Panc1 (cell line): ENCODE measurements at places on chromosomes 16 and 17.

GRCh38 chr17:75352079-75352569, 53.4 kb downstream of the GRB2 start:
- no peak for DNase-seq

DNA sequence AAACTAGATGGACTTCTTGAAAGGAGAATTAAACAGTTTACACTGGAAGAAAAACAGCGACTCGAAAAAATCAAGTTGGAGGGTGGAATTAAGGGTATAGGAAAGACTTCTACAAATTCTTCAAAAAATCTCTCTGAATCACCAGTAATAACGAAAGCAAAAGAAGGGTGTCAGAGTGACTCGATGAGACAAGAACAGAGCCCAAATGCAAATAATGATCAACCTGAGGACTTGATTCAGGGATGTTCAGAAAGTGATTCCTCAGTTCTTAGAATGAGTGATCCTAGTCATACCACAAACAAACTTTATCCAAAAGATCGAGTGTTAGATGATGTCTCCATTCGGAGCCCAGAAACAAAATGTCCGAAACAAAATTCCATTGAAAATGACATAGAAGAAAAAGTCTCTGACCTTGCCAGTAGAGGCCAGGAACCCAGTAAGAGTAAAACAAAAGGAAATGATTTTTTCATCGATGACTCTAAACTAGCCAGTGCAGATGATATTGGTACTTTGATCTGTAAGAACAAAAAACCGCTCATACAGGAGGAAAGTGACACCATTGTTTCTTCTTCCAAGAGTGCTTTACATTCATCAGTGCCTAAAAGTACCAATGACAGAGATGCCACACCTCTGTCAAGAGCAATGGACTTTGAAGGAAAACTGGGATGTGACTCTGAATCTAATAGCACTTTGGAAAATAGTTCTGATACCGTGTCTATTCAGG, 85.0 kb downstream of the C17orf58 start:
- no peak for DNase-seq

DNA sequence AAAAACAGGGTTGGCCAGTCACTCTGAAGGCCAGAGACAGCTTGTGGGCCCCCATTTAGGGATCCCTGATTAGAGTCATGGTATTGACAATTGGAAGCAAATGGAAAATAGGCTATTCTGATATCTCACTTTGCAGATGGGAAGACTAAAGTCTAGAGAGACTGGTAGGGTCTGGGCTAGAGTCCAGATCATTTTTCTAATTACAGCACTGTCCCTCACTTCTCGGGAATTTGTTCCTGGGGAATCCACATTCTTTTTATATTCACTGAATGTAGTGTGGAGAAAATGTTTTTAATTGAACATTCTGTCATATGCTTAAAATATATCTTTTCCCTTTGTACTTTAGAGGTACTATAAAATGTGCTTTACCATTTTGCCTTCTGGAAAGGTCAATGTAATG, 1.1 kb downstream of the KATNIP start:
- no peak for DNase-seq

DNA sequence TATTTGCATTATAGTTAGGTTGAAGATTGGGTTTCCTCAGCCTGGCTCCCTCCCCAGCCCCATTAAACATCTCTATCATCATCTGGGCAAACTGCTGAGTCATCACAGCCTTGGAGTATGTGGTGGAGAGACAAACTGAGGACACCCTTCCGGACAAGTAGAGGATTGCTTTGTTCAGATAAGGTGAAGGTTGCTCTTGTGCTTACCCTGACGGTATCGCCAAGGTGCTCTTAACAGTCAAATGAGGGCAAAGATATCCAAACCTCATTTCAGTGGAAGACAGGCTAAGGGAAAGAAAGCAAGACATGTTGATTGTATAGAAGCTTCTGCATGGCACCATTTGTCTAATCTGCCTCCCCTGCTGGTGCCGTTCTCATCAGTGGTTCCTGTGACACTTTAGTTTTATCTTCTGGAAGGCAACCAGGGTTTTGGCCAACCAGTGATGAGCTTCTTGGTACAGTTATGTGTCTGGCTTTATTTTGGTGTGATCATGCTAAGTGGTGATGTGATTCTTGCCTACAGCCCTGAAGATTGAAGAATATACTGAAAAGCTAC, 56.9 kb upstream of the LGALS9 start:
- DNase-seq: no peak

GRCh38 chr17:67629971-67630320, 87.8 kb upstream of the NOL11 start:
- no peak for DNase-seq

DNA sequence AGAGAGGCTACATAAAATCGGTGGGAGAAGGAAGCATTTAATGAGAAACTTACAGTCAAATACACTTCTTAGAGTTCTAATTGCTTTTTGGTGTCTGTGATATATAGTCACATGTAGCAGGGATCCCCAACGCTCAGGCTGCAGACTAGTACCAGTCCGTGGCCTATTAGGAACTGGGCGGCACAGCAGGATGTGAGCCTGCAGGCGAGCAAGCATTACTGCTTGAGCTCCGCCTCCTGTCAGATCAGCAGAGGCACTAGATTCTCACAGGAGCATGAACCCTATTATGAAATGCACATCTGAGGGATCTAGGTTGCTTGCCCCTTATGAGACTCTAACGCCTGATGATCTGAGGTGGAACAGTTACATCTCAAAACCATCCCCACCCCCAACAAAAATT, 158.5 kb downstream of the TANC2 start:
- no peak for DNase-seq
